ENCODE measurements at places on chromosomes 4 and X. TPM values are rescaled to one million over a fixed set of nuclear protein-coding genes. Genes with fewer than 3 reads are reported as not detected.

DNA sequence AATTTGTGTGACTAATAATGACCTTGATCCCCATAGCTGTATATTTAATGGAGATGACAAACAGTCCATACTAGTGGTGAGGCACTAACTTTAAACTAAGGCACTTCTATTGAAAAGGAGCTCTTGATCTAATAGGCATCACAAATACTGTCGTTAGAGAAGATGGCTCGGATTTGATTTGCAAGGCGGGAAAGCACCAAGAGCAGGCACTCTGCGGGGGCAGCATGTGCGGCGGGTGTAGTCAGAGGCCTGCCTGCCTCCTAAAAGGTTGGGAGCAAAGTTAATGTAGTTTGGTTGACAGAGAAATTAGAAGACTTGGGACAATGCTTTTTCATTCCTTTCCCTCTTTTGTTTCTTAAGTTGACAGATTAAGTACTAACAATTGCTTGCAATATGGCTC is 278.8 kb downstream of the CFAP299 start:
- H3K27ac ChIP-seq: no peak overlapping the region
- H3K36me3 ChIP-seq: no peaks in the 10 kb centered on the region
- no peak for DNase-seq
- H3K27me3 ChIP-seq: no peaks in the 10 kb centered on the region
- H3K4me1 ChIP-seq: no peaks in the 10 kb centered on the region
- no peak overlapping the region for H3K4me3 ChIP-seq

DNA sequence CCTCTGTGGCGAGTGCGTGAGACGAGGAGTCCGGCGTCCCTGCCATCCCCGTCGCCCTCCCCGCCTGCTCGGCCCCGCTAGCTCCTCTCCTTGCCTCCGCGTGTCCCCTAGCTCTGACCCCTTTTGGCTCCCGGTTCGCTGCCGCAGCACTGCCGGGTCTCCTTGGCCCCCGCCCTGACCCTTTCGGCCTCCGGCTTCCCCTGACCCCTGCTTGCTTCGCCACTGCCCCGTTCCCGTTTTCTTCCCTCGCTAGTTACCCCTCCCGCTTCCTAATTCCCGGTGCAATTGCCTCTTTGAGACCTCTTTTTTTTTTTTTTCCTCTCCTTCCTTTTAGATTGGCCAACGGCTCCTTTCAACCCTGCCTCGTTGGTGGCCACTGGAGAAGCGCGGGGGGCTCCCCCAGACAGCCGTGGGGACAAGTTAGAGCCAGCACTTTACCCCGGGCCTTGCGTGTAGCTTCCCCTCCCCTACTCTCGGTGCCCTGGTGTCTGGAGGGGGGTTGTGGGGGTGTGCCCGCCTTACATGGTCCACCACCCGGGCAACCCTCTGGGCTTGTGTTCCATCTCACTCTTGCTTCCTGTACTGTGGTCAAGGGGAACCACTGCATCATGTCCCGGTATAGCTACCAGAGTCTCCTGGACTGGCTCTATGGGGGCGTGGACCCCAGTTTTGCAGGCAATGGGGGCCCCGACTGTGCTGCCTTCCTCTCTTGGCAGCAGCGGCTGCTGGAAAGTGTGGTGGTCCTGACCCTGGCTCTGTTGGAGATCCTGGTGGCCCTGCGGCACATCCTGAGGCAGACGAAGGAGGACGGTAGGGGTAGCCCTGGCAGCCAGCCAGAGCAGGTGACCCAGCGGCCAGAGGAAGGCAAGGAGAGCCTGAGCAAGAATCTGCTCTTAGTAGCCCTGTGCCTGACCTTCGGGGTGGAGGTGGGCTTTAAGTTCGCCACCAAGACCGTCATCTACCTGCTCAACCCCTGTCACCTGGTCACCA is 548 bp downstream of the TMEM164 start:
- peak overlapping the region; percentile 51 for H3K4me3 ChIP-seq
- no peaks in the 10 kb centered on the region for H3K36me3 ChIP-seq
- H3K27ac ChIP-seq: peak overlapping the region; percentile 83
- DNase-seq: peak; percentile 21

DNA sequence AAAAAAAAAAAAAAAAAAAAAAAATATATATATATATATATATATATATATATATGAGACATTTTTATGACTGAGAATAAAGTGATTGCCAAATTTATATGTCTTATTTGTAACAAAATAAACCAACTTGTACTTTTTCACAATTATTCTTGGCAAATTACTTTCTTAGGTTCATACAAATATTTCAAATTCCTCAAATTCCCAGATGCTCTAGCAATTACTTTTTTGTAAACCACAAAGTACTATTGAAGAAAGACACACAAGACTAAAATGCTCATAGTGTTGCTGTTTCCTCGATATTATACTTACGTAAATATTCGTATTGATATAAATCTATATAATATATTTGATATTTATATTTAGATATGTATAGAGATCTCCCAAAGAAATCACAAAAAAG is 390.0 kb downstream of the FAT4 start:
- no peaks in the 10 kb centered on the region for H3K4me1 ChIP-seq
- H3K27ac ChIP-seq: no peak overlapping the region
- H3K4me3 ChIP-seq: no peak overlapping the region
- no peaks in the 10 kb centered on the region for H3K36me3 ChIP-seq

The GPM6B gene
- total RNA-seq: 44.1 TPM

DNA sequence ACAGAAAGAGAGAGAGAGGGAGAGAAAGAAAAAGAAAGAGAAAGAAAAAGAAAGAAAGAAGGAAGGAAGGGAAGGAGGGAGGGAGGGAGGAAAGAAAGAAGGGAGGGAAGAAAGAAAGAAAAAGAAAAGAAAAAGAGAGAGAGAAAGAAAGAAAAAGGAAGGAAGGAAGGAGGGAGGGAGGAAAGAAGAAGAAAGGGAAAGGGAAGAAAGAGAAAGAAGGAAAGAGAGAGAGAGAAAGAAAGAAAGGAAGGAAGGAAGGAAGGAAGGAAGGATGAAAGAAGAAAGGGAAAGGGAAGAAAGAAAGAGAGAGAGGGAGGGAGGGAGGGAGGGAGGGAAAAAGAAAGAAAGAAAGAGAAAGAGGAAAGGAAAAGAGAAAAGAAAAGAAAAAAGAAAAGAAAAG is 10.8 kb downstream of the OPHN1 start:
- no peak overlapping the region for H3K4me3 ChIP-seq
- no peaks in the 10 kb centered on the region for H3K36me3 ChIP-seq
- no peak for DNase-seq

- peak; percentile 4 for DNase-seq
- H3K36me3 ChIP-seq: no peaks in the 10 kb centered on the region
- no peaks in the 10 kb centered on the region for H3K27me3 ChIP-seq
- no peaks in the 10 kb centered on the region for H3K4me1 ChIP-seq
- no peak overlapping the region for H3K27ac ChIP-seq
These were observed 550.0 kb downstream of the STPG2 start for GRCh38 chr4:97593248-97593647.

The IL9R gene
- not detected for total RNA-seq

GRCh38 chrX:110667706-110668105 is 127.9 kb downstream of the CHRDL1 start:
- H3K27ac ChIP-seq: no peak overlapping the region
- no peaks in the 10 kb centered on the region for H3K36me3 ChIP-seq
- DNase-seq: no peak
- no peak overlapping the region for H3K4me3 ChIP-seq
- no peaks in the 10 kb centered on the region for H3K4me1 ChIP-seq
- H3K27me3 ChIP-seq: no peaks in the 10 kb centered on the region

GRCh38 chrX:115939070-115939469 is 231.5 kb upstream of the AGTR2 start:
- no peaks in the 10 kb centered on the region for H3K27me3 ChIP-seq
- no peak overlapping the region for H3K27ac ChIP-seq
- H3K36me3 ChIP-seq: no peaks in the 10 kb centered on the region
- no peaks in the 10 kb centered on the region for H3K4me1 ChIP-seq

The CORIN gene
- total RNA-seq: 4.8 TPM

- H3K4me1 ChIP-seq: no peaks in the 10 kb centered on the region
- H3K27ac ChIP-seq: no peak overlapping the region
- H3K27me3 ChIP-seq: no peaks in the 10 kb centered on the region
- no peak for DNase-seq
- no peaks in the 10 kb centered on the region for H3K36me3 ChIP-seq
These were observed 68.2 kb downstream of the MAGEA10 start for GRCh38 chrX:152070144-152070543.

GRCh38 chrX:38991656-38992440 is 190.6 kb downstream of the MID1IP1 start:
- no peak overlapping the region for H3K27ac ChIP-seq
- DNase-seq: no peak
- no peaks in the 10 kb centered on the region for H3K4me1 ChIP-seq
- H3K27me3 ChIP-seq: no peaks in the 10 kb centered on the region
- H3K4me3 ChIP-seq: no peak overlapping the region
- no peaks in the 10 kb centered on the region for H3K36me3 ChIP-seq

- H3K36me3 ChIP-seq: no peaks in the 10 kb centered on the region
- H3K27me3 ChIP-seq: no peaks in the 10 kb centered on the region
- no peak overlapping the region for H3K4me3 ChIP-seq
These were observed 54.7 kb downstream of the FAM193A start for GRCh38 chr4:2591189-2591588.

The ZNF595 gene
- 57.7 TPM for total RNA-seq

DNA sequence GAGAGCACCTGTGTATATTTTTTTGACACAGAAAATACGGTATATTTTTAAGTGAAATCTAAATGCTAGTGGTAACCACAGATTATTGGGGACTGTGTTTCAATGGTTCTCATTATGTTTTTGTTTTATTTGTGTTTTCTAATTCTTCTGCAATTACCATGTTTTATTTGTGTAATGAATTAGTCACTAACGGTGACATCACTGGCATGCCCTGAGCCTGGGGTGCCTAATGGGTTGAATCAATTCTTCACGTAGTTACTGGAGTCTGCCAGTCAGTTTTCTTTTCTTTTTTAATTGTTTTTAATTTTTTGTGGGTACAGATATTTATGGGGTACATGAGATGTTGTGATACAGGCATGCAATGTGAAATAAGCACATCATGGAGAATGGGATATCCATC is 168.8 kb downstream of the RELL1 start:
- H3K27me3 ChIP-seq: no peaks in the 10 kb centered on the region
- H3K4me1 ChIP-seq: no peaks in the 10 kb centered on the region
- no peak overlapping the region for H3K4me3 ChIP-seq
- H3K36me3 ChIP-seq: no peaks in the 10 kb centered on the region

DNA sequence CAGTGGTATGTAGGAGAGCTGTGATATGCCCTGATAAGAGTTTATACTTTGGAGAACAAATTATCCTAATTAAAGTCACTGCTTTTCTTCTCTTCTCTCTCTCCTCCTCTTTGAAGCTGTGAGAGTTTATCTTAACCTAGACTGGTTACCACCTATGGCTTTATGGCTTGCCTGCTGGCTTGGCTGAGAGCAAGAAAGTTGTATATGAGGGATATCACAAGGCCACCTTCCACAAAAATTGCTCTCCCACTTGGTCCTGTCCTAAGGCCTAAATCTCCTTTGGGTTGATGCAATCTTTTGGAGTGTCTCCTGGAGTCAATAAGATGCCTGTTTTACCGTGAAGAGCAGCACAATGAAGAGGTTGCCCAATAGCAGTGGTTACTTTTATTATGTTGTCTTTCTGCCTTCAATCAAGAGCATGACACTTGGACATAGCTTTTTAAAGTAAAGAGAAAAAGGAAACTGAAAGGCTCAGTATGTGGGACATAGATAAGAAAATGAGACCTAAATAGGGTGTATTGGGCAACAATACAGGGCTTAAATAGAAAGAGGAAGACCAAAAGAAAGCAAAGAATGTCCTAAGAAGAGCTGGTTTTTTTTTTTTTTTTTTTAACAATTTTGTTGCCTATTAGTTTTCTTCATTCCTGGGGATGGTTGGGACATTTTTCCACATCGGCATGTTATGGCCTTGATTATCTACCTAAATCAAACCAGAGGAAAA is 9.2 kb downstream of the GUCY1A1 start:
- peaks cover 3% of the 10 kb centered on the region for H3K36me3 ChIP-seq
- DNase-seq: no peak
- peaks cover 12% of the 10 kb centered on the region for H3K4me1 ChIP-seq

DNA sequence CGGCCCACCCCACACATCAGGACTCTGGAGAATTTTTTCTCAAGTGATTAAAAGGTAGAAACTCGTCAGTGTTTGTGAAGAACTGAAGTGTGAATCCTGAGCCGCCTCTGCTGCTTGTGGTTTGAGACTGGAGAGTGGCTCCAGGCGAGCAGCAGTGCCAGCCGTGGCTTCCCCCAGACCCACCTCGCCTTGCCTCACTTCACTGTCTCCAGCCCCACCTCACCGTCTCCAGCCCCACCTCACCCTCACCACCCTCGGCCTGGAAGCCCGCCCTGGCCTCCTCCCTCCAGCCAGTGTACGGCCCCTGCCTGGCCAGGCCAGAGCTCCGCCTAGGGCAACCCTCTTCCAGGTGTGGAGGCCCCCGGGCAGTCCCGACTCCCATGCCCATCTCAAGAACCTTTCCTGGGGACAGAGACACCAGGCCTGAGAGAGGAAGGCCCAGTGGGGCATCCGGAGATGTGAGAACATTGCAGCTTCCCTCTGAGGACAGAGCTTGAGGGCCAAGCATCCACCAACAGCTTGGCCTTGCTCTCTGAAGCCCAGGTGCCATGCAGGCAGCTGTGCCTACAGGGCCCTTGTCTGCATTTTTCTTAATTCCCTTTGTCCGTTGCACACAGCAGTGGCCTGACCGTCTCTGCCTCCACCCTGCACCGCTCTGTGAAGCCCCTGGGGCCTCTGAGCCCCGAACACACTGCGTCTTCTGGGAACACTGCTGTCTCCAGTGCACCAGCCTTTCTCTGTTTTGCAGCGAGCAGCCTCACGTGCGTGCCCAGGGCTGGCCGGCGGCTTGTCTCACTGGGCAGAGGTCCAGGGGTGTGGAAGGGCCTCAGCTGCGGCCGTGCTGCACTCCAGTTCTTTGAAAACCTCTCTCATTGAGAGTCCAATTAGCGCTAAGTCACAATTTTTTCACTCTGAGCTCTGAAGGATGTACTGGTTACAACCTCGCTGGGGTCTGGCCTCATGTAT is 13.8 kb downstream of the SH3BP2 start:
- H3K27me3 ChIP-seq: no peaks in the 10 kb centered on the region
- H3K4me3 ChIP-seq: no peak overlapping the region
- H3K36me3 ChIP-seq: no peaks in the 10 kb centered on the region
- no peaks in the 10 kb centered on the region for H3K4me1 ChIP-seq
- DNase-seq: peak; percentile 49
- peak overlapping the region; percentile 44 for H3K27ac ChIP-seq

- H3K4me1 ChIP-seq: no peaks in the 10 kb centered on the region
- no peak for DNase-seq
- H3K27me3 ChIP-seq: no peaks in the 10 kb centered on the region
- no peaks in the 10 kb centered on the region for H3K36me3 ChIP-seq
These were observed 113.3 kb downstream of the LINC00632 start for GRCh38 chrX:140822861-140823260.

The MTNR1A gene
- 1.2 TPM for total RNA-seq

- H3K27me3 ChIP-seq: no peaks in the 10 kb centered on the region
- no peak overlapping the region for H3K27ac ChIP-seq
- H3K4me3 ChIP-seq: no peak overlapping the region
- no peak for DNase-seq
These were observed 196.9 kb downstream of the ANAPC10 start for GRCh38 chr4:144901141-144901540.

GRCh38 chrX:154717824-154718223 is 33.1 kb downstream of the GAB3 start:
- H3K27me3 ChIP-seq: no peaks in the 10 kb centered on the region
- no peak for DNase-seq
- H3K4me3 ChIP-seq: no peak overlapping the region

Data from uterus (tissue), 4 donors.